Thyroid gland (tissue), 4 donors: ENCODE measurements at places on chromosomes 2 and 18. TPM values are rescaled to one million over a fixed set of nuclear protein-coding genes. Genes with fewer than 3 reads are reported as not detected.
A peak's percentile ranks its signal among the peaks of the same experiment; 100 is the strongest.

DNA sequence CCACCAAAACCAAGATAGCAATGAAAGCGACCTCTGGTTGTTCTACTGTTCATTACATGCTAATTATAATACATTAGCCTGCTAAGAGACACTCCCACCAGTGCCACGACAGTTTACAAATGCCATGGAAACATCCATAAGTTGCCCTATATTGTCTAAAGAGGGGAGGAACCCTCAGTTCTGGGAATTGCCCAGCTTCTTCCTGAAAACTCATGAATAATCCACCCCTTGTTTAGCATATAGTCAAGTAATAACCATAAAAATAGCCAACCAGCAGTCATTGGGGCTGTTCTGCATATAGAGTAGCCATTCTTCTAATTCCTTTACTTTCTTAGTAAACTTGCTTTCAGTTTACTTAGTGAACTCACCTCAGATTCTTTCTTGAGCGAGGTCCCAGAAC, 189.8 kb upstream of the SOX11 start:
- DNase-seq: no peak
- no peaks in the 10 kb centered on the region for H3K27me3 ChIP-seq
- H3K4me1 ChIP-seq: peaks cover 10% of the 10 kb centered on the region
- H3K4me3 ChIP-seq: no peak overlapping the region
- H3K27ac ChIP-seq: no peak overlapping the region
- H3K36me3 ChIP-seq: no peaks in the 10 kb centered on the region

- H3K27me3 ChIP-seq: no peaks in the 10 kb centered on the region
- no peak overlapping the region for H3K27ac ChIP-seq
- peak overlapping the region; percentile 27 for H3K4me3 ChIP-seq
- H3K36me3 ChIP-seq: no peaks in the 10 kb centered on the region
Observed at GRCh38 chr2:182866095-182866460, 359 bp downstream of the FRZB start.

- DNase-seq: no peak
- no peak overlapping the region for H3K27ac ChIP-seq
- no peaks in the 10 kb centered on the region for H3K36me3 ChIP-seq
Observed at GRCh38 chr2:24592441-24593100, 101.5 kb downstream of the NCOA1 start.

GRCh38 chr2:72934683-72935610, 17.6 kb downstream of the EMX1 start:
- no peak for DNase-seq
- no peak overlapping the region for H3K4me3 ChIP-seq
- H3K27me3 ChIP-seq: no peaks in the 10 kb centered on the region
- H3K36me3 ChIP-seq: no peaks in the 10 kb centered on the region
- no peaks in the 10 kb centered on the region for H3K4me1 ChIP-seq

DNA sequence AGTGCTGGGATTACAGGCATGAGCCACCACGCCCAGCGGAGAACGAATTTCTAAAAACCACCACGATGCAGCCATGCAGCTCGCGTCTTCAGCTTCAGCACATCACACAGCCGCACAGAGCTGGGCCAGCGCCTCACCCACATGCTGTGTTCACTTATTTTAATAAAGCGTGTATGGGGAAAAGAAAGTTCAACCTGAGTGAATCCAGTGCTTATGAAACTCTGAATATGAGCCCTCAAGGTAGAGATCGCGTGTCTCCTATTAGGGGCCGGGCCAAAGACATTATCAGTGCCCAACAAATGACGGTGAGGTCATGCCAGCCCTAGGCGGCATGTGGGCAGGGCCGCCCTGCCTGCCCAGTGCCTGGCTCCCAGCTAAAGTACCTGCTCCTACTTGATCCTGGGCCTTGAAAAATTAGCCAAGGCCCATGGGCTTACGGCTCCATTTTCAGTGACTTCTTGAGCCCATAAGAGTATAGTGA, 44.3 kb downstream of the SPRED2 start:
- no peaks in the 10 kb centered on the region for H3K27me3 ChIP-seq
- H3K4me3 ChIP-seq: no peak overlapping the region
- H3K4me1 ChIP-seq: peaks cover 17% of the 10 kb centered on the region
- no peaks in the 10 kb centered on the region for H3K36me3 ChIP-seq
- no peak overlapping the region for H3K27ac ChIP-seq
- DNase-seq: no peak

- H3K27ac ChIP-seq: no peak overlapping the region
- H3K4me1 ChIP-seq: no peaks in the 10 kb centered on the region
- peaks cover 38% of the 10 kb centered on the region for H3K36me3 ChIP-seq
Observed at GRCh38 chr2:127996160-127996559, 31.7 kb downstream of the SAP130 start.

DNA sequence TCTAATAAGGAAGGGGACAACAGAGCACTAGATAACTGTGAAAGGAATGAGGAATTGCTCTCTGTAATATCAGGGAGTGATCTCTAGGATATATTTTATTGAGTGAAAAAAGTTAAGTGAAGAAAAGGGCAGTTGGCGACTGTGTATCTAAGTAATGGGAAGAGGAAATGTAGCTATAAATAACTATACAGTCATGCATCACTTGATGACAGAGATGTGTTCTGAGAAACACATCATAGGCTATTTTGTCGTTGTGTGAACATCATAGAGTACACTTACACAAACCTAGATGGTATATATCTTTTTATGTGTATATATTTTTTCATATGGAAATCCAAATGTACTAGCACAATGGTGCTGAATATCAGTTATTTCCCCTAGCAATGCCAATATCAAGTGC, 329.3 kb downstream of the TXNL1 start:
- no peaks in the 10 kb centered on the region for H3K36me3 ChIP-seq
- no peak overlapping the region for H3K4me3 ChIP-seq
- H3K4me1 ChIP-seq: no peaks in the 10 kb centered on the region
- H3K27ac ChIP-seq: no peak overlapping the region

- H3K4me1 ChIP-seq: no peaks in the 10 kb centered on the region
- no peaks in the 10 kb centered on the region for H3K27me3 ChIP-seq
- H3K27ac ChIP-seq: no peak overlapping the region
- DNase-seq: no peak
- H3K36me3 ChIP-seq: no peaks in the 10 kb centered on the region
Observed at GRCh38 chr2:105625632-105626031, 119.1 kb upstream of the NCK2 start.

GRCh38 chr18:49460976-49461601, 644 bp upstream of the DYM start:
- H3K27me3 ChIP-seq: no peaks in the 10 kb centered on the region
- no peaks in the 10 kb centered on the region for H3K36me3 ChIP-seq
- H3K4me1 ChIP-seq: peaks cover 12% of the 10 kb centered on the region

DNA sequence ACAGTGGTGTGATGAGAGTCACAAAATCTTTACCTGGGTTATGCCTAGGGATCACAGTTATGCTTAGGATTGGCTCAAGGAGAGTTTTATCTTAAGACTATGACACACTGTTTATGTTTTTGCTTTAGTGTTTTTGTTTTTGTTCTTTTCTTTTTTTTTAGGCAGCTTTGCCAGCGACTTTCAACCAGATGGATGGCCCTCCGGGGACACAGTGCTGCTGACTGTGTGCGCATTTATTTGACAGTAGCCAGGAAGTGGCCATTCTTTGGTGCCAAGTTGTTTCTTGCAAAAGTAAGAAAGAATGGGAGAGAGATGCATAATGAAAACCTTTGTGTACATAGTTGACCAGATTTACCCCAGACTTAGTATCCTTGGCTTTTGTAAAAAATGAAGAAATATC, 15.1 kb upstream of the DYNC2LI1 start:
- H3K27ac ChIP-seq: no peak overlapping the region
- peaks cover 7% of the 10 kb centered on the region for H3K4me1 ChIP-seq
- H3K36me3 ChIP-seq: no peaks in the 10 kb centered on the region
- H3K4me3 ChIP-seq: no peak overlapping the region

DNA sequence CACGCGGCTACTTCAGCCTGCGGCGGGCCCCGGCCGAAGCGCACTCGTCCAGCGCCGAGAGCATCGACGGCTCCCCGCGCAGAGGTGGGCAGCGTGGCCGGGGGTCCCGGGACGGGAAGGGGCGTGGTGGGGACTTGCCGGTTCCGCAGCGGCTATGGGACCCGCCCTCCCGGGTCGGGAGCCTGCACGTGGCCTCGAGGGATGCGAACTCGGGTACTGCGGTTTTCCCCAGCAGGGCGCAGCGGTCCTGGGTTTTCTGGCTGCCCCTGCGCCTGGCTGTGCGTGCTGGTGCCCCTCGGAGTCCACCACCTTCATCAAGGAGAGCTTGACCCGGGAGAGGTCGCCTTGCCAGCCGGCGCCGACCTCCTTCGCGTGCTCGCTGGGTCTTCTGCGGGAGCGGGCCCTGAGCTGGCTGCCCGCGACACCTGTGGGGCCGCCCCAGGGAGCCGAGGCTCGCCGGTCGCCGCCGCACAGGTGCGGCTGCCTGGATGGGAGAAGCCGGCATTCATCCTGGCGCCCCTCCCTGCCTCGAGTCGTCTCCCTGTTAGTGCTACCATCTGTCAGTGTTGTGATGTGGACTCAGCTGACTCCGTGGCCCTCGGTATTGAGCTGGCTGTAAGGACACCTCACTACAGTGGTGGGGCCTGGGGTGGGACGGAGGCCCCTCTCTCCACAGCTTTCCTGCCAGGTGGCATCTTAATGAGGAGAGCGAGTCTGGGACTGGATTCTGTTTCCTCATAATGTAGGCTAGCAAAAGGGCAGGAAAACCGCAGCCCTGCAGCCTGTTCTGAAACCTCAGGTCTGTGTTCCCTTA, 177.3 kb downstream of the AGAP1 start:
- H3K36me3 ChIP-seq: no peaks in the 10 kb centered on the region
- no peaks in the 10 kb centered on the region for H3K27me3 ChIP-seq
- no peak overlapping the region for H3K27ac ChIP-seq
- peaks cover 4% of the 10 kb centered on the region for H3K4me1 ChIP-seq

DNA sequence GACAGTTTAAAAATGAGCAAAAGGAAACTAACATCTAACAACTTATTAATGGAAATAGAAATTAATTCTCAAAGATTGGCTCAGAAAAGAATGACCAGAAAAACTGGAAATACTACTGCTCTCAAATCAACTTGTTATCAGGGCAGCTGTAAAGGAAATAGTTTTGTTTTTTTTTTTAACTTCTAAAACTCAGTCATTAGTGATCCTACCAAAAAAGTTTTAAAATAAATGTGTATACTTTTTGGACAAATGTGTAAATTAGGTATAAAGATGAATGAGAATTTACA, 52.1 kb upstream of the PEX13 start:
- H3K4me1 ChIP-seq: peaks cover 21% of the 10 kb centered on the region
- DNase-seq: no peak
- no peaks in the 10 kb centered on the region for H3K36me3 ChIP-seq
- peak overlapping the region; percentile 40 for H3K27ac ChIP-seq

- H3K27me3 ChIP-seq: no peaks in the 10 kb centered on the region
- H3K36me3 ChIP-seq: no peaks in the 10 kb centered on the region
Observed at GRCh38 chr2:48248251-48248933, 281.6 kb upstream of the STON1 start.

DNA sequence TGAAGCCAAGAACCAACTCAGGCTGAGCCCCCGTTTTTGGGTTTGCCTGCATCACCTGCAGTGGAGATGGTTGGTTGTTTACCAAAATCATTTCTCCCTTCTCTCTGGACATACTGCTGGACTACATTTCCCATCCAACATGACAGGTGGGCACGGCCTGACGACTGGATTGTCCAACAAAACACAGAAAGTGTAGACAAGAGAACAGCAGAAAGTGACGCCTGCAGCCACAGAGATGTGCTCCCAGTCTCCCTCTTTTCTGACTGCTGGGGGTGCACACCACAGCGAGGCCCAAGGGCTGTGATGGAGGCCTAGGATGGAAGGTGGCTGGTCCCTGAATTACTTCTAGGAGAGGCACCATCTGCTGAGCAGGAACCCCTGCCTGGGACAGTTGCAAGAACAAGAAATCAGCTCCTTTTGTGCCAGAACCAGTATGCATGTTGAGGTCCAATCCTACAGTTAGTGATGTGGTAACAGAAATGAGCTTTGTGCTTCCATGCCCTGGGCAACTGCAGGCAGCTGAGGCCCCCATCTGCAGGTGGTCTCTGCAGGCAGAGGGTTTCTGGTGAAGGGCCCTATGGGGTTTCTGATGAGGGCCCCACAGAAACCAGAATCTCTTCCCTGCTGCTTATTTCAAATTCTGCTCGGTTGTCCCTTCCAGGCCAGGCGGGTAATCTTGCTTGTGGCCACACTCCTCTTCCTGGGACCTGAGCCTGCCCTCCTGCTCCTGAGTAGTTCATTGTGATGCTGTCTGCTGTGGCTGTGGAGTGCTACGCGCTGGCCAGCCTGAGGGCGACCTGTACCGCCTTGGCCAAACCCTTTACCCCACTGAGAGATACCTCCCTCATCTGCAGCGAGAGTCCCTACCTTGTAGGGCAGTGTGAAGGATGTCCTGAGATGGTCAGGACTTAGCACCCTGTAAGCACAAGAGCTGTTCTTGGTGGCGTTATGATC, 168.3 kb downstream of the ASB1 start:
- H3K4me3 ChIP-seq: no peak overlapping the region
- H3K4me1 ChIP-seq: peaks cover 20% of the 10 kb centered on the region
- no peaks in the 10 kb centered on the region for H3K36me3 ChIP-seq
- no peak for DNase-seq

GRCh38 chr2:161766334-161766733, 142.1 kb downstream of the SLC4A10 start:
- no peaks in the 10 kb centered on the region for H3K27me3 ChIP-seq
- H3K27ac ChIP-seq: no peak overlapping the region
- no peak for DNase-seq
- H3K4me3 ChIP-seq: no peak overlapping the region
- no peaks in the 10 kb centered on the region for H3K4me1 ChIP-seq

DNA sequence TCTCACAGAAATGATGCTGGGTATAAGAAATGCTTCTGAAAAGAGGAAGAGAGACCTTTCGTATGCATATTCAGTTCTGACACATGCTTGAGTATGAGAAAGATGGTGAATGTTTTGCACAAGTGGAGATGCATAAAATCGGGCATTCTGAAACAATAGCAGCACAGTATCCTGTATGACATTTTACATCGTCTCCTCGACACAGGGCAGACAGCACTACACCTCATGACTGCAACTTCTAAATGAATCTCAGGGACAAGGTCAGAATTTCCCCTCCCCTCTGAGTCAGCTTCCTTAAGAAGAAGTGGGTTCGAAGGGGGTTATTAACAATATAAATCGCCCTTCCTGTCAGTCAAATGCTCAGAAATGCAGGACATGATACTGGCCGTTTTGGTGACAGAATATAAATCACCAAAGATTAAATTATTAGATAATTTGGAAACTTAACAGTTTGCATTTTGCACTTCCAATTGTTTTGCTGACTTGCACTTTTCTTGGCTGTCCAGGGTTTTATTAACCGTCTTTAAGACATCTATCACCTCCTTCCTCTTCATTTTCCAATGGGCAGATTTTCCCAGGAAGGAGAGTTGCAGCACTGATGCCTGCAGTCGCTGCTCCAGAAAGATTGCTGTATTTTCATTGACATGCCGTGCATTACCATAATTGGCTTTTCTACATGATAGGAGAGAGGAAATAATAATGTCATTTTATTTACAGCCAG, 57.2 kb downstream of the TSHZ1 start:
- no peak for DNase-seq
- H3K4me3 ChIP-seq: no peak overlapping the region
- no peaks in the 10 kb centered on the region for H3K36me3 ChIP-seq
- H3K27ac ChIP-seq: no peak overlapping the region
- no peaks in the 10 kb centered on the region for H3K27me3 ChIP-seq
- no peaks in the 10 kb centered on the region for H3K4me1 ChIP-seq

- DNase-seq: no peak
- no peaks in the 10 kb centered on the region for H3K36me3 ChIP-seq
- no peak overlapping the region for H3K27ac ChIP-seq
- H3K27me3 ChIP-seq: no peaks in the 10 kb centered on the region
- no peak overlapping the region for H3K4me3 ChIP-seq
- no peaks in the 10 kb centered on the region for H3K4me1 ChIP-seq
Observed at GRCh38 chr18:79186649-79187048, 117.5 kb downstream of the ATP9B start.

GRCh38 chr2:84924173-84925106, 19.0 kb downstream of the TMSB10 start:
- no peak overlapping the region for H3K27ac ChIP-seq
- H3K27me3 ChIP-seq: no peaks in the 10 kb centered on the region
- no peak for DNase-seq
- no peak overlapping the region for H3K4me3 ChIP-seq
- no peaks in the 10 kb centered on the region for H3K36me3 ChIP-seq

The GPR45 gene
- not detected for total RNA-seq

The SPDYA gene
- 3.1 TPM for total RNA-seq
